Activated naive CD8-positive, alpha-beta T cell treated with anti-CD3 and anti-CD28 coated beads for 36 hours (primary cell): ENCODE measurements at places on chromosomes 11 and 22. TPM values are rescaled to one million over a fixed set of nuclear protein-coding genes. Genes with fewer than 3 reads are reported as not detected.
A peak's percentile ranks its signal among the peaks of the same experiment; 100 is the strongest.

DNA sequence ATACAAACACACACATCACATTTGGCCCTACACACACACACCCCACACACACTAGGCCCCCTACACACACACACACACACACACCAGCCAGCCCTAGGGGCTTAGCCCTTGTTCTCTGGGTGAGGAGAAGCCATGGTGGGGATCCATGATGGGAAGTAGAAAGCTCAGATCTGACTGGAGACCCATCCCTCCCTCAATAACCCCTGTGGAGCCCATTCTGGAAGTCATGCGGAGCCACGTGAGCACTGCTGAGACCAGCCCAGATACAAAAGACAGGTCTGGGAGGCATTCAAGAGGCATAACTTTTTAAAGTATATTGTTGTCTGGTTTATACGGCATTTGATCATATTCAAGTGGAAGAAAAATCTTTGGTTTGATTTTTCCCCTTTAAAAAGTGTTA, 448.5 kb downstream of the SOX6 start:
- H3K36me3 ChIP-seq, result no peaks in the 10 kb centered on the region
- no peak for DNase-seq
- H3K4me1 ChIP-seq, result no peaks in the 10 kb centered on the region

GRCh38 chr11:44377121-44377520, 67.2 kb upstream of the ALX4 start:
- no peaks in the 10 kb centered on the region for H3K36me3 ChIP-seq
- no peaks in the 10 kb centered on the region for H3K4me1 ChIP-seq
- H3K27ac ChIP-seq, result no peak overlapping the region
- no peak overlapping the region for H3K4me3 ChIP-seq
- DNase-seq, result no peak

GRCh38 chr22:26435327-26436093, 6.5 kb downstream of the ASPHD2 start:
- H3K36me3 ChIP-seq, result peaks cover 39% of the 10 kb centered on the region
- no peak overlapping the region for H3K27ac ChIP-seq
- no peaks in the 10 kb centered on the region for H3K27me3 ChIP-seq
- DNase-seq, result no peak
- H3K4me3 ChIP-seq, result no peak overlapping the region

DNA sequence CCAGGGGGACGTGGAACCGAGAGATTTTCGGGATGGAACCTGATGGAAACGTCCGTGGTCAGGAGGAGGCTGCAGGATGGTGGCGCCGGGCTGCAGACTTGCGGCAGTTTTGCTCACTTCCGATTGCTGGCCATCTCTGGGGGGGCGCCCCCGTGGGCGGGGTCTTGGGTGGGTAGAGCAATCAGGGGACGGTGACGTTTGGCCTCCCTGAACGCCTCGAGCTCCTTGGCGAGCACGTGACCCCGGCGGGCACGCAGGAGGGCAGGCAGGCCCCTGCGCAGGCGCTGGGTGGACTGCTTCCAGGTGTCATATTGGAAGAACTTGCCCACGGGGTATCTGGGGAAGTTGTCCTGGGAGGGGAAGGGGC, 6.3 kb downstream of the IGF2 start:
- H3K27ac ChIP-seq, result no peak overlapping the region
- no peak overlapping the region for H3K4me3 ChIP-seq
- no peak for DNase-seq
- no peaks in the 10 kb centered on the region for H3K36me3 ChIP-seq

DNA sequence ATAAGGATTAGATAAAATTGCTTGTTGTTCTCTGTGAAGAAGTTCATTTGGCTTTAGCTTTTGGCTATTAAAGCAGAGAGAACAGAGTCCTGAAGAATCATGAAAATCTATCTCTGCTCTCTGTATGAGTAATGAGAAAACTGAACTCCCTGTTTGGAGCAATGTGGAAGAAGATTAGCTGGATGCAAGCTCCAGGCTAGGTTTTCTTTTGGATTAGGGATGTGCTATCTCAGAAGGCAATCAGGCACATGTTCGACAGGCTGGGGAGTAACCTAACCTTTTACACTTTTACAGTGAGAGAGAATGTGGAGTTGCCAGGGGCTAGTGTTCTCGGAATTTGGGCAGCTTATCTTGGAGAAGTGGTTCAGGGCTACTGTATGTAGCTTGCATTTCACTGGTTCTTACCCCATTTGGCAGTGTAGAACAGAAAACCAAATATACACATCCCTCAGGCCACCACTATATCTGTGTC, 8.5 kb upstream of the SLN start:
- DNase-seq, result no peak
- H3K27me3 ChIP-seq, result peaks cover 17% of the 10 kb centered on the region
- H3K4me1 ChIP-seq, result no peaks in the 10 kb centered on the region
- H3K4me3 ChIP-seq, result no peak overlapping the region
- H3K27ac ChIP-seq, result no peak overlapping the region

GRCh38 chr22:35556666-35557065, 16.0 kb downstream of the RASD2 start:
- H3K4me3 ChIP-seq, result no peak overlapping the region
- H3K27ac ChIP-seq, result no peak overlapping the region

- no peak for DNase-seq
- H3K27me3 ChIP-seq, result peaks cover 7% of the 10 kb centered on the region
- no peaks in the 10 kb centered on the region for H3K4me1 ChIP-seq
- H3K4me3 ChIP-seq, result no peak overlapping the region
Measured at GRCh38 chr11:115470928-115471327, 33.3 kb downstream of the CADM1 start.

- peaks cover 2% of the 10 kb centered on the region for H3K4me1 ChIP-seq
- H3K27me3 ChIP-seq, result peaks cover 55% of the 10 kb centered on the region
- H3K27ac ChIP-seq, result no peak overlapping the region
- no peak for DNase-seq
- no peak overlapping the region for H3K4me3 ChIP-seq
Measured at GRCh38 chr11:69836401-69836800, 17.2 kb upstream of the FGF3 start.

- H3K27ac ChIP-seq, result no peak overlapping the region
- H3K4me1 ChIP-seq, result no peaks in the 10 kb centered on the region
- no peaks in the 10 kb centered on the region for H3K36me3 ChIP-seq
- no peaks in the 10 kb centered on the region for H3K27me3 ChIP-seq
- DNase-seq, result no peak
Measured at GRCh38 chr11:38867338-38867737, 2269.3 kb upstream of the RAG2 start.

DNA sequence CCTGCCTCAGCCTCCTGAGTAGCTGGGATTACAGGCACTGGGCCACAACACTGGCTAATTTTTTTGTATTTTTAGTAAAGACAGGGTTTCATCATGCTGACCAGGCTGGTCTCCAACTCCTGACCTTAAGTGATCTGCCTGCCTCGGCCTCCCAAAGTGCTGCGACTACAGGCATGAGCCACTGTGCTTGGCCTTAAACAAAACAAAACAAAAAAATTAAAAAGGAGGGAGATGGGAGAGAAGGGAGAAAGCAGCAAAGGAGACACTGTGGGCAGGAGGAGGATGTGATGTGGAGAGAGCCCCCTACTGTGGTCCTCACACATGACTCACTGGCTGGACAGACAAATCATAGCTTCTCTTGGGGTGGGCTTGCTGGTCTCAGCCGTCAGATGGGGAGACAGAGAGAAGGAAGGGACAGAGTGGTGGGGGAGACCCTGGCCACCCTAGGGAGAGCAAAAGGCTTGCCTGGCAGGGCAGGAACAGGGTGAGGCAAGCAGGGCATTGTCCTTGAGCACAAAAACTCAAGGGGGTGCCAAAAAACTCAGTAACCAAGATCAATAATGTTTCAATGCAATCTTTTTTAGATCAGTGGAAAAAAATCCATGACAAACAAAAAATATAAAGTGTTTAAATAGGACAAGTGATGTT, 31.6 kb downstream of the TPST2 start:
- no peak overlapping the region for H3K4me3 ChIP-seq
- peaks cover 26% of the 10 kb centered on the region for H3K4me1 ChIP-seq
- peaks cover 3% of the 10 kb centered on the region for H3K36me3 ChIP-seq
- no peak for DNase-seq

GRCh38 chr11:95577716-95578460, 211.7 kb downstream of the FAM76B start:
- no peak overlapping the region for H3K4me3 ChIP-seq
- DNase-seq, result no peak
- no peaks in the 10 kb centered on the region for H3K36me3 ChIP-seq
- peaks cover 10% of the 10 kb centered on the region for H3K4me1 ChIP-seq

DNA sequence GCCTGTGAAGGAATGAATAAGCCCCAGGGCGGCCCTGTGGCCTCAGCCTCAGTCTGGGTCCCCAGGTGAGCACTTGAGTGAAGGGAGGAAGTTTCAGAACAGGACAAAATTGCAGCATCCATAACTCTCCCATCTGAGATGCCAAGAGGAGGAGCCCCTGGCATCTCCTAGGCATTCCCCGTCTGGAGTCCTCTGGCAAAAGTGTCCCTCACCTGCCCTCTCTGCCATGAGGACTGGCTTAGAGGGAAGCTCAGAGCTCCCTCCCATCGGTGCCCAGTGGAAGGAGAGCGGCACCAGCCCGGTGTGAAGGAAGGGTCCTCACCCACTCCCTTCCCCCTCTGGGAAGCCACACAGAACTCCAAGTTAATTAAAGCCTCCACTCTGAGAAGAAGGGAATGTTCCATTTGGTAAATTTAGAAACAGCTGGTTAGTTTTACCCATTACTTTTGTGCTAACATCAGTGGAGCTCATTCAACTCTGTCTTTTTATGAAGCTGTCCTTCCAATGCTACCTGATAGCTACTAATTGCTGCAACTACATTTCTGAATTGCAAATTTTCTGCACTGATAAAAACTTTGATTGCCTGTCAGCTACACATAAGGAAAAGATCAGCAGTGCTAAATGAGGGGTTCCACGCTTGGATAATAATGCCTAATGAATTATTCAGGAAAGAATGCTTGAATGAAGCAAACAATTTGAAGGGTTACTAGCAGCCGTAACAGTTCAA, 123.3 kb upstream of the RCN1 start:
- no peak for DNase-seq
- no peaks in the 10 kb centered on the region for H3K27me3 ChIP-seq
- H3K36me3 ChIP-seq, result no peaks in the 10 kb centered on the region
- no peaks in the 10 kb centered on the region for H3K4me1 ChIP-seq
- no peak overlapping the region for H3K27ac ChIP-seq

- no peak overlapping the region for H3K4me3 ChIP-seq
- peaks cover 65% of the 10 kb centered on the region for H3K4me1 ChIP-seq
- H3K27me3 ChIP-seq, result no peaks in the 10 kb centered on the region
- H3K36me3 ChIP-seq, result no peaks in the 10 kb centered on the region
- H3K27ac ChIP-seq, result peak overlapping the region; percentile 25
Measured at GRCh38 chr11:128620309-128621100, 33.1 kb upstream of the ETS1 start.

DNA sequence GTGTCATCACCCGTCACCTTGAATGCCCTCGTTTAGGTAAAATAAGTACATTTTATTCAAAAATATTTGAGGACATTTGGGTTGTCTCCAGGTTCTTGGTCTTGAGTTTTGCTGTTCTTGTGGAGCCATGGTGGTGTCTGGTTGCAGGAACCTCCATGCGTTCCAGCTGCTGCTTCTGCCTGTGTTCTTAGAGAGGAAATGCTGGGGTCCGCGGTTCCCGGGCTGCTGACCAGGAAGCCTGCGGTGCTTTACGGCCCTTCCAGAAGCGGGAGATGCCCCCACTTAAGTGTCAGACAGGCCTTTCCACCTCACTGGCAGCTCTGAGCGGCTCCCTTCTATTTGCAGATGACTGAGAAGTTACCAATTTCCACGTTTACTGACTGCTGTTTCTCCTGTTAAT, 66.8 kb downstream of the LRP5 start:
- H3K27ac ChIP-seq, result no peak overlapping the region
- peaks cover 17% of the 10 kb centered on the region for H3K4me1 ChIP-seq
- H3K36me3 ChIP-seq, result no peaks in the 10 kb centered on the region
- no peak for DNase-seq
- H3K4me3 ChIP-seq, result no peak overlapping the region

DNA sequence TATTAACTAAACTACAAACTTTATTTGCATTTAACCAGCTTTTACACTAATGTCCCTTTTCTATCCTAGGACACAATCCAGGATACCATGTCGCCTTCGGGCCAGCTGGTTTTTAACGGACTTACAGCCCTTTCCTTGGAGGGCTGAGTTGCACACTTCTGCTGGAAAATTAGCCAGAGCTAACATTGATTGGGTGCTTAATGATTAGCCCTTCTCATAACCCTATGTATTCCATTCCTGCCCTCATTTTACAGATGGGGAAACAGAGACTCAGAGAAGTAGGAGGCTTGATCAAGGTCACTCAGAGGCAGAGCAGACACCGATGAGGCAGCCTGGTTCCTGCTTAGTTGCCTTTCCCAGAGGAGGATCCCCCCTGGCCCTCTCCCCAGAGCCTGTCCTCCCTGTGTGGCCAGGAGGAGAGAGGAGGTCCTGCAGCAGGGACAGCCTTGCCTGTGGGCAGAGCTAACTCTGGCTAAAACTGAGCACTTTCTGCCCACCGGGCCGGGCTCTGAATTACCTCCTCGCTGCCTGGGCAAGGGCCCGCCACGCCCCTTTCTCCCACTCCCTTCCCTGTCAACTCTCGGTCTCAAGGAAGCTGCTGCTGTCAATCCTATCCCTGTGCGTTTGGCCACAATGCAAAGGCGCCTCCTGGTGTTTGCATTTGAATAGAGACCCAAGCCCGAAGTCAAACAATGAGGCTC, 59.6 kb upstream of the PAX6 start:
- DNase-seq, result peak; percentile 12
- H3K4me3 ChIP-seq, result no peak overlapping the region
- H3K27ac ChIP-seq, result no peak overlapping the region
- no peaks in the 10 kb centered on the region for H3K4me1 ChIP-seq

DNA sequence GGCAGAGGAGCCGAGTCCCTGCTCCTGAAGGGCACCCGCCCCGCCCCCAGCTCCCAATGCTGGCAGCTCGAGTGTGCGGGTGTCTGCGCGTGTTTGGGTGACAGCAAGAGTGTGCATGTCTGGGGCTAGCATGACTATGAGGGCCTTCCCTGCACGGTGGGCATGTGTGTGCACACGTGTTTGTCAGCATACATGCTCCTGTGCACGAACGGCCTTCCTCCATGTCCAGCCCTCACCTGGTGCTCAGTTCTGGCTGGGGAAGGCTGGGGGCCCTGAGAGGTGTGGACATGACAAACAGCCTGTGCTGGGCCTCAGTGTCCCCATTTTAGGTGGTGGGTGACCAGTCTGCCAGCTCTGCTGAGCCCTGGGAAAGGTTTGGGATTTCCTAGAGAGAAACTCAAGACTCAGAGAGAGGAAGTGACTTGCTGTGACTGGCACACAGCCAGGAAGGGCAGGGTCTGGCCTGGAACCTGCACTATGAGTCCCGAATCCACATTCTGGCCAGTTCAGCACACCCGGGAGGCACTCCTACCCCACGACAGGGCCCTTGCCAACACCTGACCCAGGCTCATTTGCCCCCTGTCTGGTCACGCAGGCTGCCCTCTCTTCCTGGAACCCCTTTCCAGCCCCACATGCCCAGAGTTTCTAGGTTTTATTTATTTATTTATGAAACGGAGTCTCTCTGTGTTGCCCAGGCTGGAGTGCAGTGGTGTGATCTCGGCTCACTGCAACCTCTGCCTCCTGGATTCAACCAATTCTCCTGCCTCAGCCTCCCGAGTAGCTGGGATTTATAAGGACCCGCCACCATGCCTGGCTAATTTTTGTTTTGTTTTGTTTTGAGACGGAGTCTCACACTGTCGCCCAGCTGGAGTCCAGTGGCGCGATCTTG, 3.3 kb upstream of the SHISA8 start:
- no peak overlapping the region for H3K27ac ChIP-seq
- H3K4me1 ChIP-seq, result peaks cover 28% of the 10 kb centered on the region
- no peak overlapping the region for H3K4me3 ChIP-seq
- H3K36me3 ChIP-seq, result no peaks in the 10 kb centered on the region

GRCh38 chr11:118619444-118620197, 12.2 kb downstream of the PHLDB1 start:
- no peak overlapping the region for H3K4me3 ChIP-seq
- no peak for DNase-seq
- H3K27me3 ChIP-seq, result peaks cover 22% of the 10 kb centered on the region

Gene HEPN1
- not detected for total RNA-seq

Gene DEPDC7
- 3.4 TPM for total RNA-seq

Gene C22orf42
- not detected for total RNA-seq

Gene C11orf86
- not detected for total RNA-seq

Gene DEUP1
- total RNA-seq, result not detected

Gene SERPINH1
- total RNA-seq, result 19.4 TPM

Gene ZNF214
- not detected for total RNA-seq
